Activated T-cell treated with anti-CD3 and anti-CD28 coated beads for 4 hours (primary cell): ENCODE measurements at places on chromosomes 16 and 17.

- DNase-seq, result no peak
These were observed 223.3 kb downstream of the CBLN1 start for GRCh38 chr16:49058382-49058781.

- no peak for DNase-seq
These were observed 191.0 kb upstream of the PMFBP1 start for GRCh38 chr16:72362973-72363372.

- DNase-seq, result no peak
These were observed 74.6 kb downstream of the SOCS1 start for GRCh38 chr16:11181242-11181898.

- no peak for DNase-seq
These were observed 10.3 kb downstream of the MRC2 start for GRCh38 chr17:62637809-62638208.

DNA sequence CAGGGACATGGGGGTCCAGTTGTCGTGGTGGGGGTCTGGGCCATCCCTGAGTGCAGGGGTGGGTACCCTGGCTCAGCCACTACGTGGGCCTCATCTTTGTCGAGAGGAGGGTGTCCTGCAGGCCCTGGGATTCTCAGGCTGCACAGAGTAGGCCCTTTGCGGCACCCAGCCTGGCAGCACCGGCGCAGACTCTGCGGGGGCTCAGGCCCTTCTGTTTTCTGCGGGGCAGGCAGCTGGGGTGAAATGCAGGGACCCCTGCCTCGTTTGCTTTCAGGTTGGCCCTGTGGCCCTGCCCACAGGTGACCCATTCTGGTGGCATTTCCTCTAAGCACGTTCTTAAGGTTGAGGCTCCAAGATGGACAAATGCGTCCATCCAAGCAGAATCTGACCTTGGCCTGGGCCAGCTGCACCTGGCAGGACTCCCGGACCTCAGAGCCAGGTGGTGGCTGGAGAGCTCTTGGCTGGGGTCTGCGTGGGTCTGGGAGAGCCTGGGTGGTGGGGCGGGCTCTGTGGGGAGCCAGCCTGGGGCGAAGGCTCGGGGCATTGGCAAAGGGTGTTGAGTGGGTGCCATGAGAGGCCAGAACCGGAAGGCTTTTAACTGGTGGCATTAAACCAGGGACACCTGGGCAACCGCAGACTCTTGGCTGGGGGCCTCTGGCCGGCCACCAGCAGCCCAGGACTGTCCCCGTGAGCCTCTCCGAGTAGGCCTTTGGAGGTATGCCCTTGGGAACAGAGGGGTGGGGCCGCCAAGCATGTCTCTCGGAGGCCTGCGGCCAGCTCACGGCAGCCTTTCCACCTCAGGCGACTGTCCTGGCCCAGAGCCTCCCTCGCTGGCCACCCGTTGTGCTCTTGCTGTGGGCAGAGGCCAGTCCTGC is 16.9 kb downstream of the PRSS27 start:
- DNase-seq, result no peak

DNA sequence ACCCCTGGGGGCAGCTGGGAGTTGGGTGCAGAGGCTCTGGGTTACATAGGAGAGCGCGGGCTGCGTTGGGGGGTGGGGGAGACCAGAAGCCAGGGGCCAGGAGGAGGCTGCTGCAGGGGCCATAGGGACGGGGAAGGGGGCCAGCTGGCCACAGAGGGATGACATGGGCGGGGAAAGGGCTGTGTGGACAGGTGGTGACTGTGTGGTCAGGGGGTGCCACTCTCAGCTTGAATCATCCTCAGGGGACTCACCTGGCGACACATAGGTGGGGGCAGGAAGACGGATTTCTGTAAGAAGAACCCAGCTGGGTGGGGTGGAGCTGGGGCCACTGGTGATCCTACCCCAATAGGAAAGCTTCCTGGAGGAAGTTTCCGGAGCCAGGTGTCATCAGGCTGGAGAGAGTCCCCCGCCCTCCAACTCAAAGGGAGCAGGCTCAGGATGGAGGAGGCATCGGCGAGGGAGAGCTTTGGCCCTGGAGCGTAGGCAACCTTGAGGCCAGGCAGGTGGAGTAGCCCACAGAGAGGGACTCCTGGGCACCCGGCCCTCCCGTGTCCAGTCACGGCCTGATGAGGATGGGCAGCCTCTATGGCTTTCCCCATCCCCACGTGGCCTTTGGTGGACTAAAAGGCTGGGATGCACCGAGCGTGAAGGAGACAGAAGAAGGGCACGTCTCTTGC is 1.2 kb downstream of the TRPV3 start:
- DNase-seq, result no peak

GRCh38 chr17:81564778-81565177 is 12.6 kb upstream of the FAAP100 start:
- no peak for DNase-seq

DNA sequence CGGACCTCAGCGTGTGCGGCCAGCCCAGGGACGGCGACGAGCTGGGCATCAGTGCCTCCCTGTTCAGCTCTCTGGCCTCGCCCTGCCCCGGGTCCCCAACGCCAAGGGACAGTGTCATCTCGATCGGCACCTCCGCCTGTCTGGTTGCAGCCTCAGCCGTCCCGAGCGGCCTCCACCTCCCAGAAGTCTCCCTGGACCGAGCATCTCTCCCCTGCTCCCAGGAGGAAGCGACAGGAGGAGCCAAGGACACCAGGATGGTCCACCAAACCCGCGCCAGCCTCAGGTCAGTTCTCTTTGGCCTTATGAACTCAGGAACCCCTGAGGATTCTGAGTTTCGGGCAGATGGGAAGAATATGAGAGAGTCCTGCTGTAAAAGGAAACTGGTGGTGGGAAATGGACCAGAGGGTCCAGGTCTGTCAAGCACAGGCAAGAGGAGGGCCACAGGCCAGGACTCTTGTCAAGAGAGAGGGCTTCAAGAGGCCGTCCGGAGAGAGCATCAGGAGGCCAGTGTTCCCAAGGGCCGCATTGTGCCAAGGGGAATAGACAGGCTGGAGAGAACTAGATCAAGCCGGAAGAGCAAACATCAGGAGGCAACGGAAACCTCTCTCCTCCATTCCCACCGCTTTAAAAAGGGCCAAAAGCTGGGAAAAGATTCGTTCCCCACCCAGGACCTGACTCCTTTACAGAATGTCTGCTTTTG is 825 bp downstream of the HASPIN start:
- DNase-seq, result no peak

DNA sequence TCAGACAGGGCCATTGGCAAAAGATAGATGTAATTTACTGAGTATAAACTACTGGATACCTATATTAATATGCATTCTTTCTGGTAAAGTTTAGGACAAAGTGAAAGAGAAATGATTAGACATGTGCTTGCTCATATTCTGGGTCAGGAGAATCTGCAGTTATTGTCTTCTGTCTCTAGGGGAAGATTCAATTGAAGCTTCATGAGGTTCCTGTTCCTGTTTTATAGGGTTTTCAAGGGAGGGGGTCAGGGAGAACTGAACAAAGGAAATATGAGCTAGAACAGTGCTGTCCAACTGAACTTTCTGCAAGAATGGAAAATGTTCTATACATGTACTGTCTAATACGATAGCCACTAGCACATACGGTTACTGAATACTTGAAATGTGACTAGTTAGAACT is 59.3 kb upstream of the CORO6 start:
- no peak for DNase-seq

GRCh38 chr16:65981057-65981456 is 385.4 kb upstream of the CDH5 start:
- no peak for DNase-seq

DNA sequence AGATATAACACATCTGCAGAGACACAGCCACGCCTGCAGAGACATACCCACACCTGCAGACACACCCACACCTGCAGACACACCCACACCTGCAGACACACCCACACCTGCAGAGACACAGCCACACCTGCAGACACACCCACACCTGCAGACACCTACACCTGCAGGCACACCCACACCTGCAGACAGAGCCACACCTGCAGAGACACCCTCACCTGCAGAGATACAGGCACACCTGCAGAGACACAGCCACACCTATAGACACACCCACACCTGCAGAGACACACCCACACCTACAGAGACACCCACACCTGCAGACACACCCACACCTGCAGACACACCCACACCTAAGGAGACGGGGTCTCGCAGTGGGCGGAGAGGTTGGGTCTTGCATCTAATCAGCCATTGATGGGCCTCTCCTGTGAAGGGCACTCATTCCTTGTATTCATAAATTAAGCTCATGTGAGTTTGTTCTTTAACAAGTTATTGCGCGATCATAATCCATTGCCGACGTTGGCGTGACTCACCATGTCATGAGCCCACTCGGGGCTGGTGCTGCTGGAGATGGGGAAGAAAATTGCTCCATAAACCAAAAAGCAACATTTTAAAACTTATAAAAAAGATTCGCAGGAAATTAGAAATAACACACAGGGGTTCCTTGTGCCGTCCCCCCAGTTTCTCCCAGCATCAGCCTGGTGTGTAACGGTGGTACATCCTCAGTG is 28.9 kb upstream of the CDH15 start:
- DNase-seq, result no peak

- DNase-seq, result no peak
These were observed 91.3 kb downstream of the NDE1 start for GRCh38 chr16:15741207-15741871.

GRCh38 chr17:352421-353212 is at the start of gene RPH3AL:
Gene RPH3AL (minus strand): TSS chr17:352807. CDS start chr17:327543, 25,264 bp downstream.
- no peak for DNase-seq

GRCh38 chr17:52938623-52939230 is 780.2 kb upstream of the CA10 start:
- DNase-seq, result no peak

DNA sequence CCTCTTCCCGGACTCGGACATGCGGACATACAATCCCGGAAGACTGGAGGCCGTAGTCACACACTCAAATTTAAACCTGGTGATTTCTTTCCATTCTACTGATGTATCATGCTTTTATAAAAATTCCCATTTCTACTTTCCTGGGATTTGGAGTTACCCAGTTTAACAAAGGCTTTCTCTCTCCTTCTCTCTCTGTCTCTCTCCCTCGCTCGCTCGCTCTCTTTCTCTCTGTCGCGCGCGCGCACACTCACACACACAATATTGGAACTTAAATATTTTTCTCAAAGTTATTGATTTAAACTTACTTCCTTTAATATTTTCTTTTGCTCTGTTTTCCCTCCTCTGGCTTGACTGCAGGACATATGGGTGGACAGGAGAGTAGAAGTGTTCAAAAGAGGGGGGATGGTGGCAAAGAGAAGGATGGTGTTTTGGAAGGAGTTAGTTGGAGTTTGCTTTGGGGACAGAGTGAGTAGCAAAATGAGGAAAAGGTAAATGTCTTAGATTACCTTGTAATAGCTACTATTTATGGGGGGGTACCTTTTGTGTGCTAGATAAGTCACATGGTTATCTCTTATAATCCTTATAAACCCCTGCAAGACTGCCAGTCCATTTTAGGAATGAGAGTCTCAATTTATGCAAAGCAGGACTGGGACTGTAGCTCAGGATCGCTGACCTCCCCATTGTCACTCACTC is 878 bp upstream of the TRIM25 start:
- DNase-seq, result no peak

- DNase-seq, result no peak
These were observed 29.4 kb downstream of the RBFOX3 start for GRCh38 chr17:79581324-79581932.

- no peak for DNase-seq
These were observed 23.4 kb downstream of the C17orf67 start for GRCh38 chr17:56810343-56810742.
